ENCODE measurements at places on chromosomes 6 and 20.

DNA sequence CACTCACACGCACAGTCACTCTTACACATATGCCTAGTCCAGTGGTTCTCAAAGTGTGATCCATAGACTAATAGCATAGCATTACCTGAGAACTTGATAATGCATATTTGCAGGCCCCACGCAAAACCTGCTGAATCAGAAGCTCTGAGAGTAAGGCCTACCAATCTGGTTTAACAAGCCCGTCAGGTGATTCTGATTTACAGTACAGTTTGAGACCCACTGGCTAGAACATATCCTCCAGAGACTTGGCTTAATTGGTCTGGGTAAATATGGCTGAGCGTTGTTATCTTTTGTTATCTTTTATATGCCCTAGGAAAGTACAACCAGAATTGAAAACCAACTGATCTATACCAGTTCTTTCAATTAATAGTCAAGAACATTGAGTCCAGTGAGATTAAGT lies 9.6 kb downstream of the TSPYL4 start:
- no peak for DNase-seq

GRCh38 chr6:98836962-98837944 lies 2.9 kb downstream of the POU3F2 start:
- no peak for DNase-seq

DNA sequence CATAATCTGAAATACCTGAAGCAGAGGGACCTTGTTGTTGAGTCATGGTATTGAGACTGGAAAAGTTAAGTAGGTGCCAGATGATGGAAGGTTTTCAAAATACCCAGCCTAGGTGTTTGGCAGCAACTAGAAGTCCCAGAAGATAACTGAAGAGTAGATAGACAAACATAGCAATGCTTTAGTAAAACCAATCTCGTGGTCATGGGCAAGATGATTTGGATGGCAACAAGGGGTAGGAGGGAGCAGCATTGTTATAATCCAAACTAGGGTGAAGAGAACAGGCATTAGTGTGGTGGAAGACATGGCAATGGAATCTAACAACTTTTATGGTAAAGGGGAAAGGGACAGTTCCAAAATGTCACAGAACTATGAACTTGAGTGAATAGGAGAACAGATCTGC lies 2.3 kb downstream of the FILIP1 start:
- DNase-seq, result no peak

DNA sequence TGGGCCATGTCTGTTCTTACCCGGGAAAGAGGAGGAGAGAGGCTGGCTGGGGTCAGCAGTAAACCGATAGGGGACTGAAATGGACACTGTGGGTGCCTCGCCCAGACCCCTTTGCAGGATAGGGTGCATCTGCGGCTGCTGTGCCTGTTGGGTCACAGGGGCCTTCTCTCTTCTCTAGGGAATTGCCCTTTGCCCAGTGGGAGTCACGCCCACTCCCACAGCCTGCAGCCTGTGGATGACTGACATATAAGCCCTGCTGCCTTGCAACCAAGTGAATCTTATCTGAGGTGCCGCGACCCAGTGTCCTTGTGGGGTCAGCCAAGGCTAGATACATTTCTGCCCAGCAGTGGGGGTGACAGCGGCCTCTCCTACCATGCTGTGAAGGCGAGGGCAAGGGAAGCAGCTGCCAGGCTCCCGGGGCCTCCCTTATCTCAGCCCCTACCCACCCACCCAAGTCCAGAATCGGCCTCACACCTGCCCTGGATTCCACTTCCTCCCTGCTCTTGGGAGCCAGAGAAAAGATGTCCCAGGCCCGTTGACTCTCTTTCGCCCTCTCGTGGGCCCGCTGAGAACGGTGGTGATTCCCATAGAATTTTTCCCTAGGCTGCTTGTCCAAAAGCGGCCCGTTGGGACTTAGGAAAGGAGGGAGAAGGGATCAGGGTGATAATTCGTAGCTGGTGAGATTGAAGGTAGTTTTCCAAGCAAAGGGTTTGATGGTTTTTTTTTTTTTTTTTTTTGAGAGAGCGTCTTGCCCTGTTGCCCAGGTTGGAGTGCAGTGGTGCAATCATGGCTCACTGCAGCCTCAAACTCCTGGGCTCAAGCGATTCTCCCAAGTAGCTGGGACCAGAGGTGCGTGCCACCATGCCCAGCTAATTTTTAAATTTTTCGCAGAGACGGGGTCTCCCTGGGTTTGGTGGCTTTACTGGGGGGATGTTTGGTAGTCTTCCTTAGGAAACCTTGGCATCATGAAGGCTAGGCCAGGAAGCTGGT lies 76.4 kb upstream of the RNF24 start:
- DNase-seq, result peak; percentile 77

DNA sequence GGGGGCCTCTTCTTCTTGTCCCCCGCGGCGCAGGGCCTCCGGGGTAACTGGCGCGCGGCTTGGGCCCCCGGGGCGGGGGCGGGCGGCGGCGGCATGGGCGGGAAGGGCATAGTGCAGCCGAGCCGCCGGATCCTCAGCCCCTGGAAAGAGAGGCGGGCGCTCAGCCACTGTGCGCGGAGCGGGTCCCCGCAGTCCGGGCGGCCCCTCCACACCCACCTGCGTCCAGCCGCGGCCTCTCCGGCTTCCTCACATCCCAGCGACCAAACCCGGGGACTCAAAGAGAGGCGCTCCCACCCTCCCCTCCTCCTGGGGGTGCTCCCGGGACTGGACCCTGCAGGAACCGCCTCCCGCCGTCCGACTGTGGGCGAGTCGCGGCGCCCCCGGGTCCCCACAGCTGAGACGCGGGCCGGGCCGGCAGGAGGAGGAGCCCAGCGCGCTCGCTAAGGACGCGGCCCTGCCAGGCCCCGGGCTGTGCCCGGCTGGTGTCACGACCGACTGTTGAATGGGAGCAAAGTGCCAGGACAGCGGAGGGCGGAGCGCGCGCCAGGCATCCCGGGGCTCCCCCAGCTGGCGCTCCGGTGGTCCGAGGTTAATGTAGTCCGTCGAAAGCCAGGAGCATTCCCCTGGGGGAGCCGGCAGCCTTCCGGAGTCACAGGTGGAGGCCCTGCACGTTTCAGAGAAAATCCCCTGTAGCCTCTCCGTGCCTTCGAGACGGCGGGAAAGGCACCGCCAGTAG lies at the start of gene PRR18:
TSS of gene PRR18 (minus strand) at position 360 of the 736 bp plus-strand sequence. CDS start at position 110, 250 bp downstream.
- no peak for DNase-seq

- DNase-seq, result no peak
These were observed 139.5 kb downstream of the DLL1 start for GRCh38 chr6:170151321-170151771.

GRCh38 chr6:111610548-111611172 lies 5.0 kb upstream of the TRAF3IP2 start:
- DNase-seq, result no peak

DNA sequence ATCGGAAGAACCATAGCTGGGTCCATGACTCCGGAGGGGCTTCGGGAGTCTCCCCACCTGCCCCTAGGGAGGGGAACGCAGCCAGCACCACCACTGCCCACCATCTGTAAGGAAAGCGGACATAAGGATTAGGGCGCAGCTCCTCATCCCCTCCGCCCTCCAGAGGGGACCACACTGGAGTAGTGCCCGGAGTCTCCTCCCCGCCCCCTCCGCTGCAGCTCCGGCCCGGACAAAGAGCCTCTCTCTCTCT lies 628 bp downstream of the SLC35B2 start:
- no peak for DNase-seq

GRCh38 chr20:32199006-32199405 lies 8.5 kb downstream of the PLAGL2 start:
- DNase-seq, result no peak

GRCh38 chr20:8432435-8433148 lies 300.5 kb downstream of the PLCB1 start:
- DNase-seq, result no peak

GRCh38 chr6:108566406-108566805 lies 5.7 kb downstream of the FOXO3 start:
- no peak for DNase-seq

GRCh38 chr6:158474961-158475343 lies 84.9 kb upstream of the TMEM181 start:
- DNase-seq, result no peak

GRCh38 chr20:61694682-61695081 lies 371.0 kb downstream of the TAF4 start:
- DNase-seq, result peak; percentile 10

DNA sequence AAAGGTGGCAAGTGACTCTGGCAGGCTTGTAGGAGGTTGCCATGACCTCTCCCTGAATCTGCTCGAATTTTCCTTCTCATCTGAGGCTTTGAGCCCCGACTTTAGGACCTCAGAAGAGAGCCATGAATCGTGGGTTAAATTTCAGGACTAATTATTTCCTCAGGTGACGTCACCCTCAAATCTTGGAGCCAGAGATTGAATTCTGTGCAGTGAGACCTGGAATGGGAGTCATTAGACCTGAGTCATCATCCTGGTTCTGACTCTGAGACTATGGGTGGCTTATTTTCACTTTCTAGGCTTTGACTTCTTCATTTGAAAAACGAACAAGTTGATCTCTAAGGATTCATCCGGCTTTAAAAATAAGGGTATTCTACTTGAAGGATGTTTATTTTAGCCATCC lies 48.5 kb upstream of the PDYN start:
- DNase-seq, result no peak

DNA sequence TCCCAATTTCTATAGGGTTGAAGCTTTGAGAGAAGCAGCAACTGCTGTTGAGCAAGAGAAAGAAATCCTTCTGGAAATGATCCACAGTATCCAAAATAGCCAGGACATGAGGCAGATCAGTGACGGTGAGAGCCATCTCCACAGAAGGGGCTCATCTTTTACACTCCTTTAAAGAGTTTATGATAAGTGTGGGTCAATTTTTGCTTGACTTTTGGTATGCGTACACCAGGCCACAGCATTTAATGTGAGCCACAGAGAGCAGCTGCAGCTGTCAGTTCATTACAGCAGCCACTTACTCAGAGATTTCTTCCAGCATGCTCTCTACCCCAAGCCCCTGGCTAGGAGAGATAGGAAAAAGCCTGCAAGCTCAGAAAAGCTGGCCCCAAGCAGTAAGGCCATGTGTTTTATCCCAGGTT lies 9.9 kb downstream of the BAG2 start:
- DNase-seq, result no peak

GRCh38 chr6:137465378-137466009 lies 28.7 kb downstream of the OLIG3 start:
- DNase-seq, result no peak

DNA sequence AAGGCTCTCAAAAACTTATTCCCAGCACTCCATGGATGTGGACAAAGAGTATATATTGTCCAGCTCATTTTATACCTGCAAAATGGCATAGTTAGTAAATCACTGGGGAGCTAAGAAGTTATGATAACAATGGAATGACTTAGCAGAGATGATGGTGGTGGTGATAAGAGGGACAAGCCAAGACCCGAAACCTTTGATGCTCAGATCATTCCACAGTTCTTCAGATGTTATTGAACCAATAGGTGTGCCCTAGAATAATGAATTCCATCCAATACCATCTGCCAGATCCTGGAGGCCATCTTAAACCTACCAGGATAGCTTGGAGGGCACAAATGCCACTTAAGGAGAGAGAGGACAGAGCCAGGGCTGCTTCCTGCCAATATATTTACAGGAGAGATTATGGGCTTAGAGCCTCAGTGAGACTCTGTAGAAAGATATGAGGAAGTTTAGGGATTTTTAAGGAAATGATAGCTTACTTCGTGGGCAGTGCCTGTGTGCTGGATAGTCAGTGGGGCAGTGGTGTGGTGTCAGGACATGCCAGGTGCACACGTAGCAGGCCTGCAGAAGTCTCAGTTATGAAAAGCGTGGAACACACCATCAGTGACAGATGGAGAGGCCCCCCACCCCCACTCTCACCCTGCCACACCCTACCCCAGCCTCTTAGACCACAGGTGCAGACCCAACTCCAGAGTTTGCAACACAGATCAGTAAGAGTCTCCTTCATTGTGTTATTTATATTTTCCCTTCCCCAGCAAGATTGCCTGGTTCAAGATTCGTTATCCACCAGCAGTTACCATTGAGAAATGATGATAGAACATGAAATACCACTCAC lies 209.7 kb upstream of the SUPT3H start:
- DNase-seq, result no peak

GRCh38 chr6:169038691-169039090 lies 215.0 kb downstream of the THBS2 start:
- DNase-seq, result no peak

GRCh38 chr6:168525926-168526630 lies 85.1 kb downstream of the SMOC2 start:
- no peak for DNase-seq

DNA sequence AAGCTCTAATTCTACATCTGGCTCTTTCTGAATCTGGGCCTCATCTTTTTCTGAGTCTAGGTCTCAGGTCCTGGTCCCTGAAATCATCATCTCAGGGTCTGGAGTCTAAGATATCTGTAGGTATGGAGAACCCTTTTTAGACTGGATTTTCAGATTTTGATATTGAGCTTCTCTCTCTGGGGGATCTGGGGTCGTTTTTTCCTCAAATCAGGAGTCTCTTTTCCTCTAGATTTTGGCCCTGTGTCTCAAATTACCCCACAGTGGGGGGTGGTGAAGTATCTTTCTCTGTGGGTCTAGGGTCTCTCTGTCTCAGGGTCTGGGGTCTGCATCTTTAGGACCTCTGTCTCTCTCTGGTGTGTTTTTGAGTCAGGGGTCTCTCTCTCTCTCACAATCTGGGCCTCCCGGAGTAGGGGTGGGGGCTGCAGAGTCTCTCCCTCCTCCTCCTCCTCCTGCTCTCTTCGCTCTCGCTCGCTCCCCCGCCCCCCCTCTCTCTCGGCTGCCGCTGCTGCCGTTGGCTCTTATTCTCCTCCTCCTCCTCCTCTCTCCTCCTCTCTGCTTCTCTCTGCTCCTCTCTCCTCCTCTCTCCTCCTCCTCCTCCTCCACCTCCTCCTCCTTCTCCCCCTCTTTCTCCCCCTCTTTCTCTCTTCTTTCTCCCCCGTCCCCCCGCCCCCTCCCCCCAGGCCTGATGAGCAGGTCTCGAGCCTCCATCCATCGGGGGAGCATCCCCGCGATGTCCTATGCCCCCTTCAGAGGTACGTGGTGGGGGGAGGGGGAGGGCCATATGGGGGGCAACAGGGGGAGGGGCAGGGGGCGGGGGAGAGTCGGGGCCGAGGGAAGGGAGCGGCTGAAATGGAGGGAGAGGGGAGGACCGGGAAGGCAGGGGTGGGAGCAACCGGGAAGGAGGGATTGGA lies at the start of gene SYNGAP1:
TSS of gene SYNGAP1 (plus strand) at position 486 of the 911 bp plus-strand sequence. CDS start at position 686, 200 bp downstream.
- no peak for DNase-seq

DNA sequence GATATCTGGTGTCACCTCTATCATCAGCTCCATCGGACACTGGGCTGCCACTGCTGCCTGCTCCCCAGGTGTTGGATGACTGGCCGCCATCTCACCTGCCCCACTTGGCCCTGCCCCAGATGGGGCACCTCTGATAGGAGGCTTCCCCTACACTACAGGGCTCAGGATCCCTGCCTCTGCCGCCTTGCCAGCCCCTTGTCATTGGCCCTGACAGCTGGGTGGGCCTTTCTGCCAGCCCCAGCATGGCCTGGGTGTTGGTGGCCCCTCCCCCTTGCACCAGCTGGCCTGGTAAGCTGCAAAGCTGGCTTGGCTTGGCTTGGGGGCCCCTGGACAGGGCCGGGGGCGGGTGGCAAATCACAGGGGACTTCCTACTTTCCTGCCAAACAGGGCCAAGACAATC lies 10.6 kb downstream of the PACSIN1 start:
- no peak for DNase-seq

- no peak for DNase-seq
These were observed 101.1 kb upstream of the SCAF8 start for GRCh38 chr6:154632119-154632518.

GRCh38 chr20:61056627-61057442 lies 195.2 kb upstream of the CDH4 start:
- no peak for DNase-seq
